ENCODE measurements at places on chromosomes 3 and 15.
A peak's percentile ranks its signal among the peaks of the same experiment; 100 is the strongest.

DNA sequence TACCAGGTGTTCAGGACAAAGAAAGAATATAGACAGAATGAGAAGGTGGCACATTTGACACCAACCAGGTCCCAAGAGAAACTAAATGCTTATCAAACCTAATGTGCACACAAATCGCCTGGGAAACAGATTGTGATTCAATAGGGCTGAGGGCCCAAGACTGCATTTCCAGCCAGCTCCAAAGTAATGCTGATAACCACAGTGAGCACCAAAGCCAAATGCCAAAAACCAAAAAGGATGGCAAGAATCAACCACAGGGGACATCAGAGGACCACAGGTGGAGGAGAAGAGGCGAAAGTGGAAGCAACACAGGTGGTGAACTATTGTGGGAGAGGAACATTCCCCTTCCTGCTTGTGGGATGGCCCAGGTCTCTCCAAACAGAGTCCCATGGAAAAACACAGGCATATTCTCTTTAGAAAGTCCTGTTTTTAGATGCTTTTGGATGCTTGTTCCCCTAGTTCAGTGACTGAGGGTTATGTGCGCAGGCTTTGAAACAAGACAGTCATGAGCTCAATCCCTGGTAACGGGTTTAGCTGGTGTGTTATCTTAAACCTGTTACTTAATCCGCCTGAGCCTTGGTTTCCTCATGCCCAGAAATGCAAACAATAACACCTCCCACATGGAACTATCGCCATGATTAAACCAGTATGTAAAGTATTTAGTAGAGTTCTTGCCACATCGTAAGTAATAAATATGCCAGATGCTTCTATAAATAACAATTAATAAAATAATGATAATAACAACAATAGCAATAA, 241.7 kb downstream of the ATP8B4 start:
- no peak for DNase-seq

- no peak for DNase-seq
These were observed 5.0 kb upstream of the CD276 start for GRCh38 chr15:73679180-73679579.

DNA sequence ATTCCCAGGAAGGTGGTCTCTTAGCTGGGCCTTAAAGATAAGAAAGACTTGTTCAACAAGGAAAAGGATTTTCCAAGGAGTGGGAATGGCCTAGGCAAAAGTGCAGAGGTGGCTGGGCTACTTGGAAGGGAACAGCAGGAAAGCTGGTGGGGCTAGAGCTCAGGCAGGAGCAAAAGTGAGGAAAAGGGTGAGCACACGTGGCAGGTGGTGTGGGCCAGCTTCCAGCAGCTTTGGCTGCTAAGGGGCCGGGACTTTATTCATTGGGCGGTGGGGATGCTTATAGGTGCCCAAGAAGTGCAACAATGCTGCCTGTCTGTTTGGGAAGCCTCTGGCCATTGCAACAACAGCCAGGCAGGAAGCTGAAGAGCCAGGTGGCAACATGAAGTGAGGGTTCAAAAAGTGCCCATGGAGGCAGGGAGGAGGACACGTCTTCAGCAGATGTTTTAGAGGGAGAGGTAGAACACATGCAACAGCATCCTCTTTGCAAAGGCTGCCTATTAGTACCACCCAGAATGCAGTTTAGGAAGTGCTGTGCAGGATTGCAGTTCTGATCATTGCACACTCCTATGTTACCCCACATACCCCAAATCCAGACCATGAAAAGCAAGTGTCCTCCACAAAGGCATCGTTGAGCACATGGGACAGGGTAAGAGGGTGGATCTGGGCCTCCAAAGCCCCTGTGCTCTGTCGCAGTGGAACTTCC, 13.8 kb downstream of the ALDH1A3 start:
- no peak for DNase-seq

DNA sequence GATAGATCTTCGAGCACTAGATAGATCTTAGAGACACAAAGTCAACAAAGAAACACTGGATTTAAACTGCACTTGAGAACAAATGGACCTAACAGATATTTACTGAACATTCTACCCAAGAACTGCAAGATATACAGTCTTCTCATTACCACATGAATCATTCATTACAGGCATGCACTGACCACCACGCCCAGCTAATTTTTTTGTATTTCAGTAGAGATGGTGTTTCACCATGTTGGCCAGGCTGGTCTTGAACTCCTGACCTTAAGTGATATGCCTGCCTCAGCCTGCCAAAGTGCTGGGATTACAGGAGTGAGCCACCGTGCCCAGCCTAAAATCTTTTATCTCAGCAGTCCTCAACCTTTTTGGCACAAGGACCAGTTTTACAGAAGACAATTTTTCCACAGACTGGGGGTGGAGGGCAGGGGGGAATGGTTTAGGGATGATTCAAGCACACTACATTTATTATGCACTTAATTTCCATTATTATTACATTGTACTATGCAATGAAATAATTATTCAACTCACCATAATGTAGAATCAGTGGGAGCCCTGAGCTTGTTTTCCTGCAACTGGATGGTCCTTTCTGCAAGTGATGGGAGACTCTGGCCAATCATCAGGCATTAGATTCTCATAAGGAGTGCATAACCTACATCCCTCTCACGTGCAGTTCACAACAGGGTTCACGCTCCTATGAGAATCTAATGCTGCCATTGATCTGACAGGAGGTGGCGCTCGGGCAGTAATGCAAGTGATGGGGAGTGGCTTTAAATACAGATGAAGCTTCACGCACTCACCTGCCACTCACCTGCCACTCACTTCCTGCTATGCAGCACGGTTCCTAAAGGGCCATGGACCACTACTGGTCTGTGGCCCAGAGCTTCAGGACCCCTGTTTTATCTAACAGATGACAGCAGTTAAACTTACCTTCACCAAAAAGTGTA, 21.7 kb downstream of the CSNK1G1 start:
- DNase-seq: no peak

GRCh38 chr15:71198846-71199245, 83.6 kb downstream of the THSD4 start:
- no peak for DNase-seq

DNA sequence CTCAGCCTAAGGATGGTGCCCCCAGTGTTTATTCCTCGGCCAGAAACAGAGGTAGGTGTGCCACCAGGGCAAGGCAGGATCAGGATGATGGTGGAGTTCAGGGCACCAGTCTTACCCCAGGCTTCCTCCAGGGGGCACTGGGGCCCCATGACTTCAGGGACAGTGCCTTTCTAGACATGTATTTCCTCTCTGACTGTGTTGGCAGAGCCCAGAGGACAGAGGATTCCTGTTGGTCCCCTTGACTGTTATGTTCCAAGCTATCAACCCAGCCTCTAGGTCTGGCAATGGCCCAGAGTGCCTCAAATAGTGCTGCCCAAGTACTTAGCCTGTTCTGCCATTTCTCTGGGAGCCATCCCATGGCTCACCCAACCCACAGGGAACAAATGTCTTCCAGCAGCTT, 2.8 kb downstream of the HEMK1 start:
- peak; percentile 80 for DNase-seq

- DNase-seq: no peak
These were observed 6.9 kb upstream of the PPP1R2 start for GRCh38 chr3:195549931-195550519.

- peak; percentile 68 for DNase-seq
These were observed 76.7 kb downstream of the CBLB start for GRCh38 chr3:105791919-105792786.

DNA sequence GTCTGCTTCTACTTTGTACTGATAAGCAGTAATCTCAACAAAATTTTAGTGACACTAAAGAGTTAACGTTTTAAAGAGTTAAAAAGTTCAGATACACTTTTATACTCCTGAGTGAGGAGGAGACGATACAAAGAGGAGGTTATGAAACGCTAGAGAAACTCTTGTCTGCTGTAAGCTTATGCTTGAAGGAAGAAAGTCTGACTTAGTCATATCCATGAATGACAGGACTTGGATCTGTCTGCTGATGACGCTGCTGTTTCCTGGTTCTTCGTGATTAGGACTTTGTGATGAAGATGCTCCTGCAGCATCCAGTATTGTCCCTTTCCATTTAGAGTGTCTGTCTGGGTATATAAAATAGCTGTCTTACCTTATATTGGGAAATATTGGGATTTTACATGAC, 15.8 kb downstream of the TCF12 start:
- DNase-seq: no peak

- peak; percentile 91 for DNase-seq
These were observed 96.8 kb downstream of the DUT start for GRCh38 chr15:48427960-48428547.
